ENCODE measurements at places on chromosomes 5 and 9. TPM values are rescaled to one million over a fixed set of nuclear protein-coding genes. Genes with fewer than 3 reads are reported as not detected.

Gene PTCH1
- 2.5 TPM for total RNA-seq

Gene REEP2
- 7.2 TPM for total RNA-seq

Gene TICAM2
- total RNA-seq: 1.3 TPM

Gene MCC
- 0.22 TPM for total RNA-seq

Gene SLCO6A1
- total RNA-seq: not detected

Gene LCP2
- total RNA-seq: not detected

Gene C9
- total RNA-seq: not detected

Gene SYK
- total RNA-seq: 0.04 TPM

Gene SCGB3A1
- not detected for total RNA-seq

Measured in A549 treated with ZK216348 at 1 μM for 4 hours (cell line).